ENCODE measurements at places on chromosomes 6 and 20. TPM values are rescaled to one million over a fixed set of nuclear protein-coding genes. Genes with fewer than 3 reads are reported as not detected.

The OTOR gene
- total RNA-seq = not detected

The KCNG1 gene
- total RNA-seq = 34.1 TPM

The RUNX2 gene
- total RNA-seq = 20.2 TPM

The CTCFL gene
- under 0.01 TPM for total RNA-seq

The SLC35D3 gene
- total RNA-seq = not detected

The AURKA gene
- total RNA-seq = 5.2 TPM

The ULBP1 gene
- total RNA-seq = 0.81 TPM

The HDGFL1 gene
- not detected for total RNA-seq

The KCNK17 gene
- not detected for total RNA-seq

The ADGRF1 gene
- total RNA-seq = 0.76 TPM

The FAM209A gene
- total RNA-seq = not detected

The SLC26A8 gene
- total RNA-seq = not detected

The NKX2-2 gene
- not detected for total RNA-seq

The ZFP57 gene
- total RNA-seq = not detected

The CDH26 gene
- total RNA-seq = not detected

The NEURL2 gene
- total RNA-seq = 9.5 TPM

The HLA-DRB5 gene
- total RNA-seq = not detected

The LINC00237 gene
- not detected for total RNA-seq

The AIF1 gene
- total RNA-seq = not detected

The FOXS1 gene
- total RNA-seq = 15.2 TPM

The SLA2 gene
- total RNA-seq = not detected

The SLPI gene
- 0.49 TPM for total RNA-seq

The CST2 gene
- 1.5 TPM for total RNA-seq

The RAET1G gene
- 0.25 TPM for total RNA-seq

The TTLL9 gene
- total RNA-seq = not detected

The MEP1A gene
- not detected for total RNA-seq

The GPR6 gene
- not detected for total RNA-seq

The KIAA1755 gene
- total RNA-seq = 7.5 TPM

The CALHM5 gene
- total RNA-seq = 0.49 TPM

The STMN3 gene
- total RNA-seq = 69.0 TPM

The FAM184A gene
- 0.49 TPM for total RNA-seq

The NHSL1 gene
- total RNA-seq = 11.8 TPM

The IER3 gene
- 201 TPM for total RNA-seq

The GTPBP2 gene
- 52.5 TPM for total RNA-seq

The PRR18 gene
- under 0.01 TPM for total RNA-seq

The LSM14B gene
- total RNA-seq = 27.5 TPM

The KCNK15 gene
- 1.8 TPM for total RNA-seq

The TOX2 gene
- total RNA-seq = 6.6 TPM

The EPPIN gene
- not detected for total RNA-seq

The SLC32A1 gene
- total RNA-seq = not detected

The GLP1R gene
- not detected for total RNA-seq

The BMP5 gene
- 0.16 TPM for total RNA-seq

The TUBB2B gene
- 95.6 TPM for total RNA-seq
